ENCODE measurements at places on chromosomes 7 and 10.
A peak's percentile ranks its signal among the peaks of the same experiment; 100 is the strongest.

GRCh38 chr7:148368562-148368961 lies 222.0 kb upstream of the C7orf33 start:
- DNase-seq, result no peak

GRCh38 chr7:109101332-109101731 lies 531.7 kb downstream of the DNAJB9 start:
- no peak for DNase-seq

GRCh38 chr10:88244781-88245625 lies 338.1 kb downstream of the RNLS start:
- no peak for DNase-seq

DNA sequence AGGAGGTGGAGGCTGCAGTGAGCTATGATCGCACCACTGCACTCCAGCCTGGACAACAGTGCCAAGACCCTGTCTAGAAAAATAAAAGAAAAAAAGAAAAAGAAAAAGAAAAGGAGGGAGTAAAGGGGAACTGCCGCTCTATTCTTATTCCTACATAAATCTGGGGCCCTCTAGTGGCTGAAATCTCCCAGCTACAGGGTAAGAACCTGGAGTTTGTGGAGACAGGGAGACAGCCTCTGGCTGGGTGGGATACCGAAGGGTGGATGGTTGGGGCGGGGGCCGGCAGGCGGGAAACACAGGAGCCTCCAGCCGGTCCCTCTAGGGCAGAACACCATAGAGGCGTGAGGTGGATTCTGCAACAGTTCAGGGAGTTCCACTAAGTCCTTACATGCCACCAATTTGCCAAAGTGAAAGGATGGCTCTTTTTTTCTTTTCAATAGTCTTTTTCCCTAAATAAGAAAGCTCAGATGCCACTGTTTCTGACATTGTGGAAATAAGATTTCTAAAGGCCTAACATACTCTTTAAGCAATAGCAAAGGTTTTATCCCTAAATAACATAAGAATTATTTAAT lies 117.3 kb downstream of the SVIL start:
- no peak for DNase-seq

DNA sequence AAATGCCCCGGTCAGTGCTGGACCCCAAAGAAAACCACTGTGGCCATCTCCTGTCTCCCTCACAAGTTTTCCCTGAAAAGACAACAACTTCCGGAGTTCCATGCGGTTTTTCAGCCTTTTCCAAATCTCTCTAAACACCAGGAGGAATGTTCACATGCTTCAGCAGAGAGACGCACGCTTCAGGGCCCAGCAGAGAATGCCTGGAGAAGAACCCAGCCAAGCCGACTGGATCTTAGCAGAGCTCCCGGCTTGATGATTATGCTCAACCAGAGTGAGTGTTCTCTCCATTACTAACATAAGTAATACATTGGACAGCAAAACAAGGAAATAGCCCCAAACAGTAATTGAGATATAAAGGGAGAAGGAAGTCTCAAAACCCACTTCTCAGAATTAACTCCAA lies 17.9 kb downstream of the PRKCQ start:
- no peak for DNase-seq

- DNase-seq, result peak; percentile 12
Measured at GRCh38 chr7:6623589-6624245, 8.3 kb downstream of the ZNF853 start.

DNA sequence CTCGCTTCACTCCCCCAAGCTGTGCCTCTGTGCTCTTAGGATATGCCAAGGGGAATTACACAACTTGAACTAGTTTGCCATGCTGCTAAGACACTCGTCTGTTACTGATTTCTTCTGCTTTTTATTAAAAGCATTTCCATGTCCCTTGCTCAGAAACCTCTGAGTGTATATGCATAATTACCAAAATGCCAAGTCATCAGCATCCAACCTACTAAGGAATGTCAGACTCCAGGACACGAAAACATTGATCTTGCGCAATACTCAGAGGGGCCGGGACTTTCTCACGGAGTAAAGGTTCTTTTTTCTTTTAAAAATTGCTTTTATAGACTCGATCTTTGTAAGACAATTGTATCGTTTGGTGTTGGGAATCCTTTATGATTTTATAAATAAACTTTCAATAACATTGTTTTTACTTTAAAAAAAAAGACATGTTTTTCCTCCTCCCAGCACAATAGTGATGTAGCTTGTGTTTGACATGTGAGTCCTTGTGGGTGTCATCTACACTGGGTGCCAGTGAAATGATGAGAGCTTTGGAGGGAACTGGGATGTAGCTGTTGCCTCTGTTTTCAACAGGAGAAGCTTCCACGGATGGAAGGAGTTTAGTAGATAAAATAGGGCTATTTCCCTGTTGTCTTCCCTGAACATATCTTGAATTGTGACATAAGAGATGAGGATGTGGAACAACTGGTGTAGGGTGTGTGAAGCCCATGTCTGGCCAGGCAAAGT lies 43.6 kb downstream of the CNNM1 start:
- no peak for DNase-seq

- DNase-seq, result no peak
Measured at GRCh38 chr10:78913219-78914059, 155.3 kb upstream of the ZMIZ1 start.

GRCh38 chr7:100894860-100895700 lies 608 bp downstream of the ACHE start:
- peak; percentile 64 for DNase-seq

DNA sequence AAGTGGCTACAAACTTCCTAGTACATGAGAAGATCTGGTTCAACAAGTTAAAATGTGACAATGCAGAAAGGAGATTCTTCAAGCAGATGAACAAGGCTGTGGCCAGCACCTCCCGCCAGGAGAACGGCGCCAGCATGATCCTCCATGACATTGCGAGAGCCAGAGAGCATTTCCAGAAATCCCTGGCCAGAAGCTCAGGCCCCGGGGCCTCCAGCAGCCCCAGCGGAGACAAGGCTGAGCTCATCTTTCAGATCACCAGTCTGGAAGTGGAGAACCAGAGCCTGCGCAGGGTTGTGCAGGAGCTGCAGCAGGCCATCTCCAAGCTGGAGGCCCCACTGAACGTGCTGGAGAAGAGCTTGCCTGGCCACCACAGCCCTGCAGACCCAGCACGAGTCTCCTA lies 40.1 kb upstream of the ZNF273 start:
- DNase-seq, result no peak

- peak; percentile 56 for DNase-seq
Measured at GRCh38 chr10:86535132-86535882, 13.7 kb upstream of the WAPL start.

DNA sequence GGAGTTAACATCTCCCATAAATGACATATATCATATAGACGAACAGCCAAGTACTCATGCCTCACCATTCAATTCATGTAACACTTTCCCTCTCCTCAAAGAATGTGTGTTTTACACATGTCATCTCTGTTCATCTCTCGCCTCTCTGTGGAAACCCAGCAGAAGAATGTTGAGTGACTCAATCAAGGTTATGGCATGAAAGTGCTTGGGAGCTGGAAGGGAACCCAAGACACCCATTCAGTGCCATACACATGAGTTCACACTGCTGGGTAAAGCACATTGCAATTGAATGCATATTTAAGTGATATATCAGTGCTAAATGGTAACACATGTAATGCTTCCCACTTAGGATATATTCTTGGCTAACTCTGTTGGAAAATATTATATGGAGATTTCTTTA lies 322.9 kb downstream of the PTEN start:
- DNase-seq, result no peak

- DNase-seq, result no peak
Measured at GRCh38 chr7:101739775-101740398, 77.5 kb upstream of the CUX1 start.

DNA sequence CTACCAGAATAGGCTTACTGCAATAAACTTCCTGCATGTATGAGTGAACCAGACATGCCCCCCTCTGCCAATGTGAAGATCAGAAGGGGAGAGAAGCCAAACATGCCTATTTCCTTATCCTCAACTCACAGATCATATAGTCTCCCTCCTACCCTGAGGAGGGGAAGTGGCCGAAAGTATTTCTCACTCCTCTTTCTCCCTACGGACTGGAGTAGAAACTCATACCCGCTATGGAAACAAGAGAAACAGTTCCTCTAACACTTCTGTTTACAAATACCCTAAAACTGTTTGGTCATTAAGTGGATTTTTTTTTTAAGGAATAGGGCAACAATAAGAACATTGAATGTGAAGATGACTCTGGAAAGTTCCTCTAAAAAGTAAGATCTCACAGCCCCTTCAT lies 31.4 kb downstream of the CCNJ start:
- DNase-seq, result no peak

DNA sequence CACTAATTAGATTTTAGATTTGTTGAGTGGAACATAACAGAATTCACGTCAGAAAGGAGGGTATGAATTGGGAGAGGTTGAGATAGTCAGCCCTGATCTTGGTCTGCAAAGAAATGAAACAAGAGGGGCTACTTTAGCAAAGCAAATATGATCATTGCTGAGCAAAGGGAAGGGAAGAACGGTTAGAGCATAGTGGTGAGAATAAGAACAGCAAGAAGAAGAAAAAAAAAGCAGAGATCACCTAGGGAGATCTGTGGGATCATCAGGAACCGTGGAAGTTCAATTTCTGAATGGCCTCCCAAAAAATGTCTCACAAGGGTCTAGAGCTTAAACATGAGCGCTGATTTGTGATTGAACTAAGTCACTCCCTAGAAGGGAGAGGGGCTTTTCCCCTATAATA lies 156.1 kb downstream of the DGKI start:
- DNase-seq, result no peak

Measured in activated naive CD4-positive, alpha-beta T cell treated with Interleukin-2 at 50 U/mL for 16 hours (primary cell).